NAMALWA (cell line): ENCODE measurements at places on chromosomes 2 and 18.

GRCh38 chr18:44740000-44740399 is 59.3 kb downstream of the SETBP1 start:
- DNase-seq, result no peak

DNA sequence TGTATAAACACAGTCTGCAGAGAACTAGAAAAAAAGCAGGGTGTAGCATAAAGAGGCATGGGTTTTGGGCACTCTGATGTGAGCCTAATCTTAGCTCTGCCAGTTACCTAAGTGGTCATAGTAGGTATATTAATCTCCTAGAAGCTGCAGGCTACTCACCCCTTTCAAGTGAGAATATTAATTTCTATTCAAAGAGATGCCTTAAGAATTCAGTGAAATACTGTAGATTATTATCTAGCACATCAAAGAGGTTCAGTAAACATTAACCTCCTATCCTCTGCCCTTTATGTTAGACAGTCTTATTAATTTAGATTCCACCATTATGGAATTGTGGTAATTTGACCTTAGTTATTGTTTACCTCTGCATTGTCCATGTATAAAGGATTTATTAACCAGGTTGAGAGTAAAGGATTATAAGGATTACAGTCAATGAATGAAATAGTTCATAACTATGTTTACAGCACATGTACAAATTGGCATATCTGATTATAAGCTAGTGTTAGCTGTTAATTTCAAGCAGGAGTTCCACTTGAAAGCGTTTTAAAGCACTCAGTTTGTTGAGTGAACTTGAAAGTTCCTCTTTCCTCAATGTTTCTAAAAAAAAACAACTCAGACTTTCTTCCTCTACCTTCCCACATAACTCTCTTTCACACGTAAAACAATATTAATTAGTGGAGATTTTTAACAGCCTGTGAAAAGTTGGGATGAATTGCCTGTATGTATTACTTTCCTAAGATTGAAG is 150.6 kb upstream of the EPC2 start:
- peak; percentile 30 for DNase-seq

DNA sequence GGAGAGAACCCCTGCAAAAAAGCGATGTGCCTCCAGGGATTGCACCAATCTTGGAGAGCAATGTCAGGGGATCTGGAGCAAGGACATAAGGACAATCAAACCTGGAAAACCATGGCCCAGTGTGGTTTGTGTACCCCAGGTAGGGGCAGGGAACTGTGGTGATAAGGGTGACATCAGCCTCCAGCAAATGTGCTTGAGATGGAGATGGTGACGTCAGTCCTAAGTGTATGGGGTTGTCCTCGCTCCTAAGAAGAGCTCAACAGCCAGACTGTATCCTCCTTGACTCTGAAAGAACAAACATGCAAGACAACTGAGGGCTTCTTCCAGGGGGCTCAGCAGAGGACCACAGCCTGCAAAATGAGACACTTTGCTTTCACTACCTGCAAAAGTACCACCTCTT is 71.4 kb downstream of the FTCDNL1 start:
- no peak for DNase-seq

DNA sequence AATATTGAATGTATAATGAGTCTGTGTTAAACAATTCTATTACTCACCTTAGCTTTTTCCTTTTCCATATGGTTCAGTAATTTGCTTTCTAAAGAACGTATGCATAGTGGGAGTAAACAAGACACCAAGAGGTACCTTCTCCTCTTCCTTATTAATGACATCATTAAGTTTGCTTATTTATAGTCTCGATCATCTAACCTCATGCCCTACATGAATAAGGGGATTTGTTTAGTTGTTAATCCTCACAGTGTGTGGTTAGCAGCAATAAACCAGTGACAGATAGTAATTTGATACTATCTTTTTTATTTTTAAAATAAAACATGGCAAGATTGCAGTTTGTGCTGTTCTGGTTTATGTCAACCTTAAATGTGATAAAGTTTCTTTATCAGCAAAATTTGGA is 69.7 kb downstream of the COBLL1 start:
- DNase-seq, result no peak

- no peak for DNase-seq
Observed at GRCh38 chr2:158923180-158923594, 45.3 kb upstream of the TANC1 start.

DNA sequence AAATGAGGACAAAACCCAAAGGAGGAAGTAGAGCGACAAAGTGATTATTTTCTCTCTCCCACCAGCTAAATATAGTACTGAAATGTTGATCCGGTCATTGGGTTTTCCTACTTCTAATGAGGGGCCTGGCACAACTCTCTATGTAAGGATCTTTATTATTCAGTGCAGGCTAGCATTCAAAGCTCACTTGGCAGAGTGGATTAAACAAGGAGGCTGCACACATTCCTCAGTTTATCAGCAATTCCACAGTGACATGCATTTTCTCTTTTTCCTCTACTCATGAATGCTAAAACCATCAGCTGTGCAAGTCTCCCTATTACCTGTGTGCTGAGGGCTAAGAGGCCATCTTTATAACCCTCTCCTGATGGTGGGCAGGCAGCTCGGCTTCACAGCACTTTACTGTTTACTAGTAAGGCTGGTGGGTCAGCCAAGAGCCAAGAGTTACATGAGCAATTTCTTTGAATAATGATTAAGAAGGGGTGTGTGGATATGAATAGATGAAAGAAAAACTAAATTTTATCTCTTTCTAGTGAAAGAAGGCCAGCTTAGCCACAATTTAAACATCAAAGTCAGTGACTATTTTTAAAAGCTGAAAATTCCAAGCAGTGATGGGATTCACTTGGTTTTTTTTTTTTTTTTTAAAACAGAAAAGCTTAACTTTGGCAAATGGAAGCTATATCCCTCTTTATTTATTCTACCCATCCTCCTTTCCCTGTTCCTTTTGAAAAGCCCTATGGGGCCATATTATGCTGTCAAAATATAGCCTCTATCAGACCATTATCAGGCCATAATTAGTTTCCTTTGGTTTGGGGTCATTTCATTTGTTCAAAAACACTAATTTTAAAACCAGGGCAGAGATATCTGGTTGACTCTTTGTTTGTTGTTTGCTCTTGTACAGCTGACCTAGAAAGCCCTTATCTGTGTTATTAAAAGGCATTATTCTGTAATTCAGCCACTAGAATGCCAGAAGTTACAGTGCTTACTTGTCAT is 111.0 kb downstream of the RBM43 start:
- no peak for DNase-seq

DNA sequence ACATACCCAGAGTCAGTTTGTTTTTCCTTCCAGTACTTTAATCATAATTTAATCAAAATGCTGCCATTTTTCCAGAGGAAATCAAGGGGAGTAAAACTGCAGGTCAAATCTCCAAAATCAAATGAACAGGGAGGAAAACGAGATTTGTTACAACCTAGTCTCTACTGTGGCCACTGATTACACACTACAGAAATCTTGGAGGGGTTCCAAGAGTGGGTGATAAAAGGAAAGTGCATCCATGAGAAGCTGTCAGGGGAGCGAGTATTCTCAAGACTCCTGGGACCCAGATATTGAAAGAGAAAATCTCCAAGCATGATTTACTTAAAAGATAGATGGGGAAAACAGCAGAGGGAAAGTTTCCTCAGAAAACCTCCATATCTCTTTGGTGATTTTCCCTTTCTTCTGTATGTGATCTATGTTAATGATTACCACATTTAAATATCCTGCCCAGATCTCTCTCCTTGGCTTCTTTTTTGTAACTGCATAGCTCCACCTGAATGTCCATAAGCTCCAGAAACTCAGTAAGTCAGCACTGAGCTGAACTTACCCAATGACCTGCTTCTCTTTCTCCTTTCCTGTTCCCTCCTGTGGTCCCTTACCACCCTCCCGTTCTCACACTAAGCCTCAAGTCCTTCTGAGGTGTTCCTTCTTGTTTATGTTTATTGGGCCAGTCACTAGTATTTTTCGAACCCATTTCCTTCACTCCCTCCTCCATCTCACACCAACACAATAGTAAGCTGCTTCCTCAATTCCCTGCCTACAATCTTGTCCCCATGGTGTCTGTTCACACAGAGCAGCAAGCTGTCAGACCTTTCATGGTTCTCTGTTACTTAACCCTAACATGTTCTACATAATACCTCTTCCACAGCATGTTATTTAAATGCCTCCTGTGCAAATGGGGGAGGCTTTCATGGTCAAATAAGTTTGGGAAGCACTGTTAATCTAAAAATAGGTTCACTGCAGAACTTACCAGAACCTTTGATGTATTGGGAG is 73.9 kb upstream of the TWSG1 start:
- no peak for DNase-seq

- DNase-seq, result peak; percentile 59
Observed at GRCh38 chr2:233404222-233404621, 49.9 kb downstream of the DGKD start.

GRCh38 chr2:209519906-209520305 is 96.1 kb downstream of the MAP2 start:
- DNase-seq, result no peak

- DNase-seq, result peak; percentile 86
Observed at GRCh38 chr2:136423516-136423996, 305.6 kb upstream of the CXCR4 start.

- DNase-seq, result no peak
Observed at GRCh38 chr2:3168230-3168891, 209.3 kb downstream of the EIPR1 start.

DNA sequence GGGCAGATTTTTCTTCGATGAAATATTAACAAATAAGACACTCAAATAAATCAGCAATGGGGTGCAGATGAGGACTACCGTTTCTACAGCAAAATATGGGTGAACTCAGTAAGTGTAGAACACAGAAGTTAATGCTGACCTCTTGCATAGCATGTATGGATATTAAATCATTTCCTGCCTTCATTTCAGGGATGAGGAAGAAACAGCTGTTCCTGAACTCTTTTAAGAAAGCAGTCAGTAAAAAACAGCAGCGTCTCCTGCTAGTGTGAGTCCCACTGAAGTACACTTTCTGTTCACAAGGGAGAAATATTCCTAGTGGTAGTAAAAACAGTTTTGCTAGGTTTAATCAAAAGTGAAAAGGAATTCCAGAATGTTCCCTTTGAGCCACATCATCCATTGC is 379.0 kb downstream of the ZEB2 start:
- no peak for DNase-seq
